ENCODE measurements at places on chromosomes 13 and 19. TPM values are rescaled to one million over a fixed set of nuclear protein-coding genes. Genes with fewer than 3 reads are reported as not detected.

The GARIN5A gene
- 16.8 TPM for total RNA-seq

The NLRP12 gene
- total RNA-seq: not detected

The ZNF221 gene
- 7.6 TPM for total RNA-seq

The SCGB2B2 gene
- 1.2 TPM for total RNA-seq

The COX7A1 gene
- total RNA-seq: 28.8 TPM

The HSD17B14 gene
- total RNA-seq: 11.0 TPM

The LAIR1 gene
- total RNA-seq: 7.2 TPM

The ZFP82 gene
- total RNA-seq: 4.3 TPM

The GAPDHS gene
- total RNA-seq: not detected

The ZNF180 gene
- 8.3 TPM for total RNA-seq

The POU2F2 gene
- 3.4 TPM for total RNA-seq

The UBL5 gene
- 675 TPM for total RNA-seq

The ACTN4 gene
- total RNA-seq: 312 TPM

The DNAJC3 gene
- 44.7 TPM for total RNA-seq

The EPS8L1 gene
- total RNA-seq: 36.8 TPM

The PTH2 gene
- not detected for total RNA-seq

The NANOS3 gene
- not detected for total RNA-seq

The SLITRK1 gene
- not detected for total RNA-seq

The LRG1 gene
- 2.5 TPM for total RNA-seq
